ENCODE measurements at places on chromosomes 13 and 19.
A peak's percentile ranks its signal among the peaks of the same experiment; 100 is the strongest.

GRCh38 chr19:47280183-47280797 lies 5.6 kb downstream of the INAFM1 start:
- peak; percentile 62 for DNase-seq

DNA sequence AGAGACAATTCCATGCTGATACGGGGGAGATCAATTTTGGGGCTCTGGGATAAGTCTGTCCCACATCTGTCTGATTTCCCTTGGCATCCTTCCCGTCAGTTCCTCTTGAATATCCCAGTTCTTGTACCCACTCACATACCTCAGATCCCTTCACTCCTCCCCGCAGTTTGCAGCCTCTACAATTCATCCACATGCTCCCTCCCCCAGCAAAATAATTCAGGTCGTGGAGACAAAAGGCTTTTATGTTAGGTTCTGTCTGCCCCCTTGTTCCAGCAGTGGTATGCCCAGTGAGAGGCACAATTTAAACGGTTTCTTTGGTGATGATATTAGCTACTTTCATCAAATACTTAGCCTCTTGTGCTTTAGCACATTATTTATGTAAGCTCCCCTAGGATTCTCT lies 9.6 kb downstream of the RPS16 start:
- no peak for DNase-seq

- no peak for DNase-seq
Measured at GRCh38 chr19:46862974-46863632, 2.3 kb downstream of the ARHGAP35 start.

GRCh38 chr13:78608252-78608687 lies 4.9 kb upstream of the POU4F1 start:
- DNase-seq: no peak

- DNase-seq: peak; percentile 88
Measured at GRCh38 chr19:45478454-45479238, 10.8 kb downstream of the FOSB start.

- no peak for DNase-seq
Measured at GRCh38 chr13:42076309-42076713, 27.9 kb downstream of the DGKH start.

DNA sequence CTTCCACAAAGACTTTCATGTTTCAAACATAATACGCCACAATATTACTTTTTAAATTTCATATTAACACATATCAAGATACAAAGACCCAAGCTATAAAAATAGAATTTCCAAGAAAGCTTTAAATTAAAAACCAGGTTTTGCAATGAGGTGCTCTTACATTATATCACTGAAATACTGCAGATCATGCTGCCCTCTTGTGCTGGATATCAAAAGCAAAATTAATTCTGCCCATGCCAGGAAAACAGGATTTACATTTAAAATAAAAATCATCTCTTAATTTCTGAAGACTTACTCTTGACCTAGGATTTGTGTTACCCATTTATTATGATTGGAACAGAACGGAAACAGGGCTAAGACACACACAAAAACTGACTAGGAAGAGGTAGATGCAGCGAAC lies 145.0 kb downstream of the ABCC4 start:
- no peak for DNase-seq

DNA sequence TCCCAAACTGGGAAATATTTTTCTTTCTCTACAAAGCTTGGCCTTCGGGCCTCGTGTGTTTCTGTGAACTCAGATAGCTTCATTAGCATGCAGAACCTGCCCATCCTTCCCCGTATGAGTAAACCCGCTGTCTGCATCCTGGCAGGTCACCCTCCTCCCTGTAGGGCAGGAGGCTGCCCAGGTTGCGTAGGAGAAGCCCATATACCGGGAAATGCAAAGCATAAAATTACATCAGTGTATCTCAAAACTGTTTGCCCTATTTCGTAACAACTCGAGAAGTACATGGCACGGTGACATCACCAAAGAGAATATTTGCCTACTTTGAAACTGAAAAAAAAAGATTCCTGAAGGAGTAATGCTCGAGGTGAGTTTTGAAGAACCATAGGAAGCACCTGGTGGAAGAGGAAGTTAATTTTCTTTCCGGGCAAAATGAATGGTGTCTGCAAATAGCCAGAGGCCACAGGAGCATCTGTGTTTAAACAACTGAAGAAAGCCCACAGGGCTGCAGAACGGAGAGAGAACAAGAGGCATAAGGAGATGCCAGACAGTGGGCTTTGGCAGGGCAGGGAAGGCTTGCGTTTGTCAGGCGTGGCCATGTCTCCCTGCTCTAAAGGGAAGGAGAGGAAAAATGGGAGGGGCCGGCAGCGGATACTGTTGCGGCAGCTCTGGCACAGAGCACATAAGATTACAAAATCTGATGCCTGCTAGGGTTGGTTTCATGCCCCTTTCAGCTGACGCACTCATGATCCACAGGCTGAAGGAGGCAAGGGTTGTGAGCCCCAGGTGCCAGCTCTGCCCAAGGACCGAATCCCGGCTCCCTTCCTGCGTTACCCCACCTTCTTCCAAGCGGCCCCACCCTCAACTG lies 81.4 kb downstream of the IRS2 start:
- no peak for DNase-seq

DNA sequence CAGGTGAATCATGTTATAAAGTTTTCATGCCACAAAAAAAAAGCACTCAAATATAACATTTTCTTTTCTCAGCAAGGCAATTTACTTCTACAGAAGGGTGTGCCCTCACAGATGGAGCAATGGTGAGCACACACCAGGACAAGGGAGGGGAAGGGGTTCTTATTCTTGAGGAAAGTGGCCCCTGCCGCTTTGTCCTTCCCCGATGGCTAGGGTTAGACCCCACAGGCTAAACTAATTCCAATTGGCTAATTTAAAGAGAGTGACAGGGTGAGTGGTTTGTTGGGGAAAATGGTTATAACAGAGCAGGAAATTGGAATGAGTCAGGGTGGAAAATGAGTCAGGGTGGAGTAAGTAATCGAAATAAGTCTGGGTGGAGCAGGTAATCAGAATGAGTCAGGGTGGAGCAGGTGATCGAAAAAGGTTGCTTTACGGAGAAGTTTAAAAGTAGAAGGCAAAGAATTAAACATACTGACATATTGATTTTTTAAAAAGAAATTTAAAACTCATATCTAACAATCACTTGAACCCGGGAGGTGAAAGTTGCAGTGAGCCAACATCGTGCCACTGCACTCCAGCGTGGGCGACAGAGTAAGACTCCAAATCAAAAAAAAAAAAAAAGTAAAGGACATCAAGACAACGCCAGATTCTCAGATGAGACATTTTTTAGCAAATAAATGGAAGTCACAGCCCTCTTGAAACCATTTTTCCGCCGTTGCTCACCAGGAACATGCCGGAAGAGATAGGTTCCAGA lies 813 bp downstream of the ZNF562 start:
- DNase-seq: no peak

- peak; percentile 46 for DNase-seq
Measured at GRCh38 chr19:19591133-19591825, 27.2 kb downstream of the PBX4 start.

DNA sequence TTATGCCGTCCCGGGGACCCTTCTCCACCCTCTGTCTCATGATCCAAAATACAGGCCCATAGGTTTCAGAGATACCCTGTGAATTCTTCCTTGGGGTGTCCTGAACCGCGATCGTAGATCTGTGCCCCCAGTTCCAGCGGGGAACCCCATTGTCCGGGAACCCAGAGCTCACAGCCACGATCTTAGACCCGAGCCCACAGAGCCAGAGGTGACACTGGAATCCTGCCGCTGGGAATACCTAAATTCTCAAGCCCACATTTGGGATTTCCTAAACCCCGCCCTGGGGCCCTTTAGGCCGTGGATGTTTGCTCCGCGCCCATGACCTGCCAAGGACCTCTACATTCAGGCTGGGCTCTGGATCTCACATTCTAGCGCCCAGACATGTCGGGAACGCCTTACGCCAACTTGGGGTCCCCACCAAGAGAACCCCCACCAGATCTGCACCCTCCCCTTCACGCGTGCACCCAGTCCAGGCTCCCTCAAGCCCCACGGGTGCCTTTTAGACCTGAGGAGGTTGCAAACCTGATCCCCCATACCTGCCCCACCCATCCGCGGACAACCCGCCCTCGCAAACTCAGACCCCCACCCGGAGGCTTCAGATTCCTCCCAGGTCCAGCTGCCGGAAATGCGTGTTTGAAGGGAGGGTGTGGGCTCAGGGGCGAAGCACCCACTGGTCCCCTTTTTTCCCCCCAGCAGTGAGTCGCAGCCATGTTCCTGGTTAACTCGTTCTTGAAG lies 605 bp downstream of the CAPNS1 start:
- DNase-seq: no peak

DNA sequence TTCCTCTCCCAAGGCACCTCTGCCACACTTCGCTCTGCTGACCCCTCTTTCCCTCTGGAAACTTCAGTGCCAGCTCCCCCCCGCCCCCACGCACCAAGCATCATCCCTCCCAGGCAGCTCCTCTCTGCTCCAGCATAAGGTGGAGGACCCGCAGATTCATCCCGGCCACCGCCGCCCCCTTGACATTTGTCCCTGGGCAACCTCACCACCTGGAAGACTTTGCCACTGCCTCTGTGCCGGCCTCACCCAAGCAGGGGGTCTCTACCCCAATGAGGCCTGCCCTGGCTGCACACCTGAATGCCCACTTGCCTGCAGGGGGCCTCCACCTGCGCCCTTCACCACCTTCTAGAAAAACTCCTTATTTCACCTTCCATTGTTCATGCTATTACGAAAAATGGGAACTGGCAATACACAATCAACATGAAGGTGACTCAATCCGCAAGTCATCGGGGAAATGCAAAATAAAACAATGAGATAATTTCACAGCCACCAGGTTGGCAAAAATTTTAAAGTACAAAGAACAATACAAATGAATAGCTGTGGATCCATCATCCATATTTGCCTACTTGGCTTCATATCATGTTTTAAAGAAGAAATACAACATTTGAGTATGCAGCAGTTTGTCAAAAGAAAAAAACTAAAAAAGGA lies 21.9 kb downstream of the CCNE1 start:
- DNase-seq: no peak

GRCh38 chr19:41997121-41997850 lies 3.3 kb upstream of the ATP1A3 start:
- peak; percentile 15 for DNase-seq

DNA sequence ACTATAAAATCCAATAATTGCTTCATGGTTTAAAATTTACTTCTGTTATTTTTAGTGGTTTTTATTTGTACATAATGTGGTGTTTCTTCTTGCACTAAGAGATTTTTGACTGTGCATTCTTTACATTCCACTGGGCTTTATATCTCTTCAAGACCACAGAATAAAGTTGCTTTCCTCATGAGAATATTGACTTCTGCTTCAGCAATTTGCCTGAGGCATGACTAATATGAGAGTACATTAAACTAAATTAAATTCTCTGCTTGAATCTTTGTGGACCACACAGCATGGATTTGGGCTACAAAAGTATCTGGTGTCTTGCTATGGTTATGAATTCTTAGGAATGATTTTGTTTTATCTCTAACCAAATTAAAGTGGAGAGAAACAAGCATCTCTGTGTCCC lies 1463.4 kb upstream of the PCDH20 start:
- no peak for DNase-seq

GRCh38 chr13:95560387-95560786 lies 7.9 kb downstream of the CLDN10 start:
- DNase-seq: no peak

DNA sequence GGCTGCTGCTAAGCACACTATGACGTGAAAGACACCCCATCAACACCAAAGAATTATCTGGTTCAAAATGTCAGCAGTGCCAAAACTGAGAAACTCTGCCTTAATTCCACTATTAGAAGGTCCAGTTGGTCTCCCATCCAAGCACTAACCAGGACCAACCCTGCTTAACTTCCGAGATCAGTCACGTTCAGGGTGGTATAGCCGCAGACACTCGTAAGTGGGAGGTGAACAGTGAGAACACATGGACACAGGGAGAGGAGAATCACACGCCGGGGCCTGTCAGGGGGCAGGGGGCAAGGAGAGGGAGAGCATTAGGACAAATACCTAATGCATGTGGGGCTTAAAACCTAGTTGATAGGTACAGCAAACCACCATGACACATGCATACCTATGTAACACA lies 83.4 kb downstream of the C13orf42 start:
- DNase-seq: no peak

- DNase-seq: no peak
Measured at GRCh38 chr19:29013325-29013724, 199.6 kb downstream of the UQCRFS1 start.

DNA sequence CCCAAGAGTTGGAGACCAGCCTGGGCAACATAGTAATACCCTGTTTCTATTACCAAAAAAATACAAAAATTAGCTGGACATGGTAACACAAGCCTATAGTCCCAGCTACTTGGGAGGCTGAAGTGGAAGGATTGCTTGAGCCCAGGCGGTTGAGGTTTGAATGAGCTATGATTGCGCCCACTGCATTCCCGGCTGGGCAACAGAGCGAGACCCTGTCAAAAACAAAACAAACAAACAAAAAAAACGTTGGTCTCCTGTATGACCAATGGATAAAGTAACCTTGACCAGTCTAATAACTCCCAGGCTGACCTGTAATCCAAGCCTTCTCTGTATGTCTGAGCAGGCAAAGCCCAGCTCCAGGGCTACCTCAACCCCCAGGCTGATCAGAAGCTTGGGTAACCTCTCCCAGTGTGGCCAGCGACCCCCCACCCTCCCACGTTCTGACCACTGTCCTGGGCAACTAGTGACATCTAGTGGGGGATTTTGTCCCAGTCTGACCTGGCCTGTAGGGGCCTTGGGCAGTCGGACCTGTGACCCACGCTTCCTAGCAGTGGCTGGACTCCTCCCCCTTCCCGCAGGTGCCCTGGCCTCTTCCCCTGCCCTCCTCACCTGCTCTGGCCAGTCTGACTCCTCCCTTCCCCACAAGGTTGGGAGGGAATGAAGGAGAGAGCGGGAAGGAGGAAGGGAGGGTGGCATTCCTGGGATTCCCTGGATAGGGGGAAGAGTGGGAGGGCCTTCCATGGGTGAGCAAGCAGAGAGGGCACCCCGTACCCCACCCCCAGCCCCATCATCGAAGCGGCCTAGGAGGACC lies 1.0 kb upstream of the BCAM start:
- DNase-seq: no peak

DNA sequence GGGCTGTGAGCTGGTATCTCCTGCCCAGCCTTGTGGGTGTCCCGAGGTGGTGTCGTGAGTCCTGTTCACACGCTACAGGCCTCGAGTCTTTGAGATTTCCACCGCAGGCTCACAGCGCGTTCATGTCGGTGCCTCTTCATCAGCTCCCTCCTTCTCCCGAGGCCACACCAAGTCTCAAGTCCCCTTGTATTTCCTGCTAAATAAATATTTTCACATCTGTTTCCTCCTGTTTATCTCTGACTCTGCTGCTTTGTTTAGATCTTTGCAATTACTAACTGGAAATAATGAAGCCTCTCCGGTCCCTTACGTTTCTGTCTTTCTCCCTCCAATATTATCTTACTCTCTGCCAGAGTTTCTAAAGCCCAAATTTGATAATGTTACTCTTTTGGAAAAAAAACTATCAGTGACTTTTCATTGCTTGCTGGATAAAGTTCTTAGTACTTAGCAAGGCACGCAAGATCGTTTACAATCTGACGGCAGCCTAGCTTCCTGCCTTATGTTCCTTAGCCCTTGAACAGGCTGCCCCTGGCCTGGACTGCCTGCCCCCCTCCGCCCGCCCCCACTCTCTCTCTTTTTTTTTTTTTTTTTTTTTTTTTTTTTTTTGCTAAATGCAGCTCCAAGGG lies 130.5 kb upstream of the RNF113B start:
- DNase-seq: no peak

Data from T-helper 2 cell (primary cell).